T-cell (primary cell): ENCODE measurements at places on chromosomes 2 and 18. TPM values are rescaled to one million over a fixed set of nuclear protein-coding genes. Genes with fewer than 3 reads are reported as not detected.

DNA sequence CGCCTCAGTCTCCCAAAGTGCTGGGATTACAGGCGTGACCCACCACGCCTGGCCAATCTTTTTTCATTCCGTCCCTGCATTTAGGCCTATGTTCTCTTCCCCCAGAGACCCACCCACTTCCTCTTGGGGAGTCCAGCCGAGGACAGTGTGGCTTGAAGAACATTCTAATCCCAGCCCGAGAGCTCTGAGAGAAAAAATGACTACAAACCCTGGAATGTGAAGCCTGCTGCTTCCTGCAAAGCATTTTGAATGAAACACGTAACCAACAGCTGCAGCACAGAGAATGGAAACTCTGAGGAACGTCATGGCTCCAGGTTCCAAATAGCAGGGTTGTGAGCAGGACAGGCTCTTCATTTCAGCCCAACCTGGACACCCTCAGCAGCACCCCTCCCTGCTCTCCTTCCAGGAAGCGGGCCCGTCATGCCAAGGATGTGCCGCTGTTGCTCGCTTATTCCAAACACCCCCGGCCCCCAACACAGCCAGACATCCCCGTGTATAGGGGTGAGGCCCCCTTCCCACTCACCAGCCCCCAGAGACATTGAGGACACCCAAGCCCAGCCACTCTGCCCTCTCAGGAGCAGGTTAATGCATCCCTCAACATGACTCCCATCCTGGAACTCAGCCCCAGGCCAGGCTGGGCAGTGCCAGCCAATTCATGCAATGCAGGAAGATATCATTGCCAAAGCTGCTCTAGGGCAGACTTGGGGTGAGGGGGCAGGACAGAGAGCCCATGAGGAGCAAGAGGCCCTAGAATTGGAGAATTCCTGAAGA lies 139.8 kb downstream of the ZFP36L2 start:
- no peak for DNase-seq

The INO80B gene
- 44.5 TPM for total RNA-seq

GRCh38 chr2:23568626-23569190 lies 183.7 kb downstream of the KLHL29 start:
- DNase-seq, result no peak

DNA sequence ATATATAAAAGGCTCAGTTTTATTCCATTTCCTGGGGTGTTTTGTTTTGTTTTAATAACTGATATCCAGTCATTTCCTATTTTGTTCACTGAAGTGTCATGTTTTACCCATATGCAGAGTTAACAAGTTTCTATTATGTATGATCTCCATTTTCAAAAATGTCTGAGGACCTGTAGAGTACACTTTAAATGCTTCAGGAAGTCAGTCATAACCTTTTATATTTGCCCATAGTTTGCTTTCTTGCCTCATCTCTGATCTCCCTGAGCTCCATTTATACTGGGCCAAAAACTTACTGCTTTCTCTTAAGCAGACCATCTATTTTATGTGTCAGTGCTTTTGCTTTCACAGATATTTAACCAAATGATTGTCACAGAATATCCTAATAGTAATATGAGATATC lies 278.7 kb downstream of the MBD5 start:
- no peak for DNase-seq

GRCh38 chr2:177708660-177709444 lies 316.3 kb downstream of the AGPS start:
- DNase-seq, result no peak

DNA sequence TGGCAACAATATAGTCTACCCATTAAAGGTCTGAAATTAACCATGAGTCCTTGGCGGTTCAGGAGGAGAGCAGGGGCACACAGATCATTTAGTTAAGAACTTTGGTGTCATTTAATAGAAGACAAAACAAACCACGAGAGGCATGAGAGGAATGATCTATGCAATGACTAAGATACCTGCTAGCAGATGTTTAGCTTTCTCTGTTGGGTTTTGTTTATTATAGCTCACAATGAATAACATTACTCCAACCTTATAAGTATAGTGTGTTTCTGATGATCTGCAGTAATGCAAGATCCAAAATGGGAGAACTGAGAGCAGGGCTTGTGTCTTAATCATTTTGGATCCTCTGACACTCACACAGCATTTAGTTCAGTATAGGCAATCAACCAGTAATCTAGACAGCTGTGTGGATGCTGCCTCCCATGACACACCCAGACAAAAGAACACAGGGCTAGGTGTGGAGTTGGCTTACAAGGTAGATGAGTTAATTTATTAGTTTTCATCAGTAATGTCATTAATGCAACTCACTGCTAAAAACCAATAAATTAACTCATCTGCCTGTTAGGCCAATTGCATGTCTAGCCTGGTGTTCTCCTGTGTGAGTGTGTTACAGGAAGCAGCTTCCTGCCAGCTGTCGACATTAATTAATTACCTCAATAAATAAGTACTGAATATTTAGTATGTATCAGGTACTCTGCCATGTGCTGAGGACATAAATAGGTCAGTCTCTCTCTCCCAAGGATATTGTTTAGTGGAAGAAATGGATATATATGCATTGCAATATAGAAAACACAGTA lies 92.3 kb downstream of the CLIP4 start:
- no peak for DNase-seq

GRCh38 chr2:240985881-240986786 lies 12.3 kb upstream of the SNED1 start:
- no peak for DNase-seq

The LTBP1 gene
- 0.43 TPM for total RNA-seq

GRCh38 chr2:99857372-99857771 lies 285.0 kb downstream of the AFF3 start:
- no peak for DNase-seq

The RPRM gene
- total RNA-seq, result not detected

DNA sequence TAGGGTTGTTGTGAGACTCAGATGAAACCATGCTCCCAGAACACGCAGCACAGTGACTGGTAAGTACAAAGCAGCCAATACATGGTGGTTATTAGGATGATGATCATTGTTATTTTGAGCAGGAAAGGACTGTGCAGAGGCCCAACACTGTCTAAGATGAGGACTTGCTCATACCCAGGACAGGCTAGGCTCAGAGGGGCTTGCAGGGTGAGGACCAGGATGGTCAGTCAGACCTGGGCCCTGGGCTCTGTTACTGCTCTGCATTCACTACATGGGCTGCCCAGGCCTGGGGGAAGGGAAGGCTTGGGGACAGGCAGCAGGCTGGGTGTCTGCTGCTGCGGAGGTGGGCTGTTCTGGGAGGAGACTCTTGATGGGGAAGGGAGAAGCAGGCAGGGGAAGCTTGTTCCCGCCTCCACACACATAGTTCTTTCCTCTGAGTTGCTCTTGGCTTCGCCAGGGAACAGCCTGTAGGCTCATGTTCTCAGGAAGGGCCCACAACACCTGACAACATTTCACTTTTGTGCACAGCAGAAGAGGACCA lies 17.5 kb downstream of the CAPN13 start:
- DNase-seq, result no peak

DNA sequence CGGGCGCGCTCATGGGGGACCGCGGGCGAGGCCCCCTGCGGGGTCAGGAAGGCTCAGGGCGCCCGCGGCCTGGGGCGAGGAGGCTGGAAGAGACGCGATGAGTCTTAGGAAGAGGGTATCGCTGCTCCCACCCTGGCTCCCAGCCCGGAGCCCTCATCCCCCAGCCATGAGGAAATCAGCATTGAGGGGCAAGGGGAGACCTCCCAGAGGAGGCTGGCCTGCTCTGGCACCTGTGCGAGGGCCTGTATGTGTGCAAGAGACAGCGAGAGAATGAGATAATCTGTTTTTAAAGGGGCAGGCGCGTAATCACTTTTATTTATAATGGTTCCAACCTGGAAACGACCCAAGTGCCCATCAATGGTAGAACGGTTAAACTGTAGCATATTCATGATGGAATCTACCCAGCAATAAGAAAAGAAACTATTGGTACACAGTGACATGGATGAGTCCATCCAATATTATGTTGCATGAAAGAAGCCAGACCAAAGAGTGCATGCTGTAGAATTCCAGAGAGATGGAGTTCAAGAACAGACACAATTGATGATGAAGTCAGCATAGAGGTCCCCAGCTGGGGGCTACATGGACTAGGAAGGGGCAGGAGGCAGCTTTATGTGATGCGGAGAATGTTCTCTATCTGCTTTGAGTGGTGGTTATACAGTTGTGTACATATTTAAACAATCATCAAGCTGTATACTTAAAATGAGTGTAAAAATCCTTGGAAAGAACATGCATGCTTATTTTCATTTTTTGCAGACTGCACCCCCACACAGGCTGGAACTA lies 14.4 kb downstream of the FBXO41 start:
- no peak for DNase-seq

- DNase-seq, result no peak
Measured at GRCh38 chr2:36371928-36372391, 16.4 kb downstream of the CRIM1 start.

The CD28 gene
- total RNA-seq, result 154 TPM

The SERPINB10 gene
- not detected for total RNA-seq

The ZNG1B gene
- 34.0 TPM for total RNA-seq

- DNase-seq, result no peak
Measured at GRCh38 chr2:227161947-227162346, 2.1 kb downstream of the COL4A4 start.

The FMNL2 gene
- 0.63 TPM for total RNA-seq

The IL36A gene
- total RNA-seq, result 0.32 TPM

- no peak for DNase-seq
Measured at GRCh38 chr2:9897331-9897737, 54.1 kb downstream of the TAF1B start.

GRCh38 chr2:165898381-165898780 lies 55.2 kb downstream of the TTC21B start:
- no peak for DNase-seq
